HCT116 (cell line): ENCODE measurements at places on chromosomes 16 and 17.

DNA sequence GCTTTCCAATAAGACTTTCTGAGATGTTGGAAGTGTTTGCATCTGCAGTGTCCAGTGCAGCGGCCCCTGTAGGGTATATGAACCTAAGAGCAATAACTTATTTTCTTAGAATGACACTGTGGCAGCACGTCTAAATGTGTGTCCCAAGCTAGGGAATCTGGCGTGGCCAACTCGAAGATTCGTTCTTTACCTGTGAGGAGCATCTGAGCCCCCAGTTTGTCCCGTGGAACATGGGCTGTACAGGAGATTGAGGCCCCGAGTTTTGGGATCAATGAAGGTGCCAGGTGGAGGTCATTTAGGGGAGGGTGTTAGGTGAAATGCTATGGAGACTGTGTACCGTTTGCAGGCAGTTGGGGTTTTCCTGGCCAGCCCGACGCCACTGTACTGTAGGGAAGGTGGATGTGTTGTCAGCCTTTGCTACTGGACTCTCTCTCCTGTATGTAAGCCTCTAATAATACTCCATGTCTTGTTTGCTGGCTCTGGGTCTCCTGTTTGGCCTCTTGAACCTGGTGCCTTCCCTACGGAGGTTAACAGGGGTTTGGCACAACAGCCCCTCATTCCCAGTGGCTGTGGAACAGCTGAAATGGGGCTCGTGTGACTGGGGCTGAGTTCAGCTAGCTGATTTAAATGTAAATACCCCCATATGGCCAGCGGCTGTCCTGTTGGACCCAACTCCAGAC, 45.5 kb upstream of the SDK2 start:
- no peak for DNase-seq

GRCh38 chr16:64718486-64718885, 403.4 kb downstream of the CDH11 start:
- no peak for DNase-seq

DNA sequence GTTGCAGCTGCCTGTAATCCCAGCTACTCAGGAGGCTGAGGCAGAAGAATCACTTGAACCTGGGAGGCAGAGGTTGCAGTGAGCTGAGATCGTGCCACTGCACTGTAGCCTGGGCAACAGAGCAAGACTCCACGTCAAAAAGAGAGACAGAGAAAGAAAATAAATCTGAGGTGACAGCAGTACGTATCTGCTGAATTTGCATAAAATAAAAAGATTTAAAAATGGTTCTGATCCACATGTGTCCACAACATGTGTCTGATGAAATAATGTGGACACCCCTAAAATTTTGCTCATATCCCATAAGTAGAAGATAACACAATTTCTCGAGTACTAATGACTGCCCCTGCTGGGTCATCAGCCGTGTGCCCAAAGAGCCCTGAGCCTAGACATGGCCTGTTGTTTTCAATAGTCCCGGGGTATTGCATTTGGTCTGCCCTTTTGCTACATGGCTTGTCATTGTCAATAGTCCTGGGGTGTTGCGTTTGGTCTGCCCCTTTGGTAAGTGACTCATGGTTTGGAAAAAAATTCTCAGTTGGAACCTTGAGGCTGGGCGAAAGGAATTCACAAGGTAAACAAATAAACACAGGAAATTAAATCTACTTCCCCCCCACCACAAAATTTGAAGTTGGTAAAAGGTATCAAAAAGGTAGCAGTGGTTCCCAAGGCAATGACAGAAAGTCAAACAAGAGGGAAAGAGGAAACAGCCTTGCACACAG, 434.6 kb upstream of the MAF start:
- DNase-seq, result no peak

GRCh38 chr16:31471875-31472708, at the start of gene TGFB1I1:
TSS of gene TGFB1I1 (plus strand) at chr16:31472152. CDS start at chr16:31472189, 37 bp downstream.
- DNase-seq, result no peak

DNA sequence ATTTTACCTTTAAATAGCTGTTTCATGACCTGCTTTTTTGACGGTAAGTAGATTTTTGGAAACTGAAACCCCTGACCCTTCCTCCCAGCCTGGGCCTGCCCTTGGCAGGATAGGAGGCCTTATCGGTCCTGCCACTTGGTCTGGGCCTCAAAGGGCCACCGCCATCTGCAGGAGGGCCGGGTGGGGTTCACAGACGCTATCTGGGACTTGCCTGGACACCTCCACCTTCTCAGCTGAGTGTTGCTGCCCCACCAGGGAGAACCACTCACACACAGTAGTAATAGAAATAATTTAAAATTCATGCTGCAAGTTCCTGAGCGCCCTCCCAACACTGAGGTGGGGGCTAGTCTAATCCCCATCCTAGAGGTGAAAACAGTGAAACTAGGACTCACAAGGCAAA, 4.6 kb upstream of the NPRL3 start:
- no peak for DNase-seq

- no peak for DNase-seq
Observed at GRCh38 chr16:27717726-27718125, 167.8 kb downstream of the KATNIP start.

DNA sequence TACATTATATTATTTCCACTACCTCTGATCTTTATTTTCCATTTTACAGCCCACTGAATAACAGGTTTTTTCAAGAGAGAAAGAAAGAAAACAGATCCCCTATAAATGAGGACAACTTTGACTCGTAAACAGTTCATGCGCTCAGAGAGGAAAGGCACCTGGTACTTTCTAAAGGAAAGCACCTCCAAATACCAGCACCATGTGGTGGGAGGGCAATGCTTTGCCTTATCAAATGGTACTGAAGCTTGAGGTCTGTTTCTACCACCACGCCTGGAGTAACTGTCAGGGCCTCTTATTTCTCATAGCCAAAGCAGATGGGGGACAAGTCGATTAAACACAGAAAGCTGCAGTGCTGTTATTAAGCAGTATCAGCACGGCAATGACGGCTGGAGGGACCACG, 510.3 kb upstream of the ZFHX3 start:
- no peak for DNase-seq

DNA sequence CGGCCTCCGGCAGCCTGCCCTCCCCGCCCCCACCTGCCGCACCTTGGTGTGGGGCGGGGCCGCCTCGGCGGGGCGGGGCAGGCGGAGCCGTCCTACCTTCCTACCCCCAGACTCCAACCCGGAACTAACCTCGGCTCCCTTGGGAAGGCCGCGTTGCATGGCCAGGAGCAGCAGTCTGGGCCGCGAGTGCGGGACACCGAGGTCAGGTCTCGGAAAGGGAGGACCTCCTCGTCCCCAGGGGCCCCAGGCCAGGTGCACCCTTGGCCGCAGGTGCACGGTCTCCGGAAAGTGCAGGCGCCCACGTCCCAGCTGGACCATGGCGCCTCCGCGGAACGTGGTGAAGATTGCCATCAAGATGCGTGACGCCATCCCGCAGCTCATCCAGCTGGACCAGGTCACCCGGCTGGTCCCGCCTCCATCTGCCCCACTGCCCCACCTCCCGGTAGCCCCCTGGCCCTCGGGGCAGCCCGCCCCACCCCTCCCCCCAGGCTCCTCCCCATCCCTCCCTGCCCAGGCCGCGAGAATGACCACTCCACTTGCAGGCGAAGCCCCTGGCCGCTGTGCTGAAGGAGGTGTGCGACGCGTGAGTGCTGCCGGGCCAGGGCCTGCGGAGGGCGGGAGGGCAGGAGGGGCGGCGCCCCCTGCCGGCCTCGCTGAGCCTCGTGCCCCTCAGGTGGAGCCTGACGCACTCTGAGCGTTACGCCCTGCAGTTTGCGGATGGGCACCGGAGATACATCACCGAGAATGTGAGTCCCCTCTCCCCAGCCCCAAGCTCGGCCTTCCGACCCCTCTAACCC, at the start of gene ELMO3:
Gene ELMO3, plus strand, starts transcription at position 121 of the 797 bp plus-strand sequence. Its CDS starts 196 bp downstream, at position 317.
- DNase-seq, result no peak

- no peak for DNase-seq
Observed at GRCh38 chr16:11679250-11679649, 11.0 kb downstream of the SNN start.

GRCh38 chr16:21277927-21278706, at the start of gene CRYM:
TSS of gene CRYM (minus strand) at chr16:21278290. CDS start at chr16:21278251, 39 bp downstream.
- no peak for DNase-seq

GRCh38 chr17:71825687-71826086, 295.1 kb upstream of the SOX9 start:
- DNase-seq, result no peak

DNA sequence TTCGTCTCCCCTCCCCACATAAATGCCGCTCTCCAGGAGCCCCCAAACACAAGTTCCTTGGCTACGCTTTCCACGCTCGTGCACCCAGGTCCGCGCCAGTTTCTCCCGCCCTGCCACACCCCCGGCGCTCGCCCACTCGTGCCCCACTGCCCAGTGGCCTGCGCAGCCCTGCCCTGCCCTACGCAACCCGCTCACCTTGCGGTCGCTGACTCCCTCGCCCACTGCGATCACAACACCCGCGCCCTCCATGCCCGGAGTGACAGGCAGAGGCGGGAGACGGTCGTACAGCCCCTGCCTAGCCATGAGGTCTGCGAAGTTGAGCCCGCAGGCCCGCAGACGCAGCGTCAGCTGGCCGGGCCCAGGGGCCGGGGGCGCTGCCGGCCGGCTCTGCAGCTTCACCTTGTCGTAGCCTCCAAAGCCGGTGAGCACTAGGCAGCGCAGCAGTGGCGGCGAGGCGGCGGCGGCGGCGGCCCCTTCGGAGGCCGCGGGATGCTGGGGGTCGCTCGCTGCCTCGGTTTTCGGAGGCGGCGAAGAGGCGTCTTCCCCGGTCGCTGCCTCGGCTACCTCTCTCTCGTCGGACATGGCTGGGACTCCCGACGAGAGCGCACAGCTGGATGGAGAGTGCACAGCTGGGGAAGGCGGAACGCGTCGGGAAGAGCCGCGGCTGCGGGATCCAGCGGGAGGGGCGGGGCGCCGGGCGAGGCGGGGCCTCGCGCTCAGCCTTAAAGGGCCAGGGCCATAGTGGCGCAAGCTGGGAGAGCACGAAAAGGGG, at the start of gene VAT1:
Gene VAT1, minus strand, starts transcription at position 645 of the 772 bp plus-strand sequence. Its CDS starts 63 bp downstream, at position 582.
- peak; percentile 46 for DNase-seq

DNA sequence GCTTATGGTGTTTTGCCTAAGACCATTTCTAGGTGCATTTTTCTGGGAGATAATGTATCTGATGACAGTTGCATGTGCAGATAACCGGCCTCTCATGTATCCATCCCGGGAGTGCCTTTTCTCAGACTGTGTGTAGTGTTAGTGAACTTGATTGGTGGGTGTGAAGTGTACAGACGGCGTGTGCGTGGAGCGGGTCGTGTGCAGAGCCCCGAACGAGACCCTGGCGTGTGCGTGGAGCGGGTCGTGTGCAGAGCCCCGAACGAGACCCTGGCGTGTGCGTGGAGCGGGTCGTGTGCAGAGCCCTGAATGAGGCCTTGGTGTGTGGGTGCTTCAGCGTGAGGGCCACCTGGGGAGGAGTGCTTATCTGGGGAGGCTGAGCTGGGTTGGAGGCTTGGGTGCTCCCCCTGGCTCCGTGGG, 28.9 kb upstream of the ZNF750 start:
- DNase-seq, result no peak

GRCh38 chr16:85412911-85413520, 200.1 kb upstream of the GSE1 start:
- DNase-seq, result no peak

- DNase-seq, result no peak
Observed at GRCh38 chr16:57452021-57452420, 4.7 kb downstream of the COQ9 start.

- DNase-seq, result no peak
Observed at GRCh38 chr16:52237823-52238222, 309.1 kb downstream of the TOX3 start.

DNA sequence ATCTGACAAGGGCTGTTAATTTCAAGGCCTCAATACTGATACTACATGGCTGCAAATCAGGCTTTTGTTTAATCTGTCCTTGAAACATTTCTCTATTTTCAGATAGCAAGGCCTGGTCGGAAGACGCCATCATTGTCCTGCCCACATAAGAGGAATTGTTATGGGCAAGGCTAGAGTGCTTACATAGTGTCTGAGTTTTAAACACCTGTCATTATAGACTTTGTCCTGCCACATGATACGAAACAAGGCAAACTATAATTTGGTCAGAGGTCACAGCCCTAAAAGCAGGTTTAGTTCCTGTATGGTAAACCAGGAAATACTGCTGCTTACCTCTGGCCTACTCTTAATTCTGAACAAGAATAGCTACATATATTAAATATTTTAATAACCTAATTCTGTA, 104.4 kb downstream of the SSH2 start:
- no peak for DNase-seq

DNA sequence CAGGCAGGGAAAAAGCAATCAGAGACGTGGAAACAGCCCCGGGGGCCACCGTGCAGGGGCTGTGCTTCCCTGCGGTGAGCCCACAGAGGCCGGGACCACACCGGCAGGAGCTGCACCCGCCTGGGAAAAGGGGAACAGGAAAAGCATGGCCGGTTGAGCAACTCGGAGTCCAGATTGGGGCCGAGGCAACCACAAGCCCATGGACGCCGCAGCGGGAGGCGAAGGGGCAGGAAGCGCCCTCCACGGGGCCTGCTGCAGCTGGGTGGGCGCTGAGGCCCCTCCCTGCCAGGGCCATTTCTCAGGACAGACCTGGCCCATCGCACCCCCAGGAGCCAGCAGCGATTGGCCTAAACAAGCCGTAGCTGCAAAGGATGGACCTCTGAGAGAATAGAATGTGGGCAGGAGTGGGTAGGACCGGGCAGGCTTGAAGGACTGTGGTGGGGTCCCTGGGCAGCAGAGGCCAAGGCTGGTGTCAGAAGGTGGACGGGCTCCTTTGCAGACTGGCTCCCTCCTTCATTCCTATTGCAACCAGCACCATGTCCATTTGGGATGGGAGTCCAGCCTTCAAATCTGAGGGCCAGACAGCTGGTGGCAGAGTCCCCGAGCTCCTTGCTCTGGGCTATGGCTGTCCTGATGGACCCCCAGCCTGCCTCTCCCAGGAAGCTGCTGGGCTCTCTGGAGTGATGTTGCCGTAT, 30.4 kb downstream of the COX4I1 start:
- no peak for DNase-seq

- DNase-seq, result no peak
Observed at GRCh38 chr16:72604375-72604774, 432.4 kb upstream of the PMFBP1 start.

- no peak for DNase-seq
Observed at GRCh38 chr17:81517009-81517338, 4.4 kb upstream of the ACTG1 start.

DNA sequence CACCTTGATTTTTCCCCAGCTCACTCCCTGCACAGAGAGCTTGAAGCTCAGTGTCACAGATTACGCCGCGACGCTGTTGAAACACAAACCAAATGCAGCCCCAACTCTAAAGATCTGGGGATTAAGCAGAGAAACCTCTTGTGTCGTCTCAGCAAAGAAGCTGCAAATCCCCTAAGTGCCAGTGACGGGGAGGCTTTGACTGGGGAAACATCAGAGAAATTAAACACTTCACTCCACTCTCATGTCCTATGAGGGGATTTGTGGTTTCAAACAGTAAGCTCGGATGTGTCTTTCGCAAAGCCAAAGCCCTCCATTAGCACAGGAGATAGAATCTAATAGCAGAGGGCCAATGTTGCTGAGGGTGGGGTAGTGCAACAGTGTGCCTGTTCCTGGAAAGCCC, 233.7 kb downstream of the HS3ST4 start:
- DNase-seq, result no peak

- DNase-seq, result no peak
Observed at GRCh38 chr16:59988591-59988990, 1254.5 kb upstream of the GOT2 start.

DNA sequence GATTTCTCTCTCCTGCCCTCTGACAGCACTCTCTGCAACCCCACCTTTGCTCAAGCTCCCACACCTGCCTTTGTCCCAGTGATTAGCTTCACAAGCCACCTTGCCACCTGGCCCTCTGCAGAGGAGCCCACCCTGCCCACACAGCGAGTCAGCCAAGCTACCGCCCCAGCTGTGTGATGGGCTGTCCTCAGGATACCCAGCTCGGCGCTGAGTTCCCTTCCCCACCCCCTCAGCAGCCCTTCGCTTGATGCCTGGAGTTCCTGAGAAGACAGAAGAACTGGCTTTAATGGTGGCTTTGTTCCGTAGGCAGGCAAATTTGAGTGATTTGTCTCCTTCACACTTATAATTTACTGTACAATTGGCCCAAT, 266.4 kb downstream of the CBLN1 start:
- no peak for DNase-seq
